T-helper 2 cell (primary cell): ENCODE measurements at places on chromosomes 1 and 21.

GRCh38 chr1:10050611-10051010, 17.9 kb downstream of the UBE4B start:
- DNase-seq, result no peak

DNA sequence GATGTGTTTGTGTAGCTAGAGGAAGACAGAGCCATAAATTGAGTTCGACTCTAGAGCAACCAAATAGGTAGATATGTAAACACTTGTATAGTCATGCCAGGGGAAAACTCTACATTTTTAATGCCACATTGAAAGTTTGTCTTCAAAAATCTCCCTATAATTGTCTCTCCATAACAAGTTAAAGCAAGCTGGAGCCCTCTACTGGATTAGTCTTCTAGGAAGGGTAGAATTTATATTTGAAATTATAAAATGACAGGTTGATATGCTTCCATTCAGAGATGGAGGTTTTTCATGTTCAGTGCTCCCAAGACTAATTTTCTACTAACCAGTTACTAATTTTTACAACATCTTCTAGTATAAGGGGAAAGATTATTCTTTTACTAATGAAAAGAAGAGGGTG, 13.1 kb upstream of the COL24A1 start:
- no peak for DNase-seq

- DNase-seq, result no peak
Observed at GRCh38 chr1:115280064-115280463, 58.0 kb downstream of the NGF start.

DNA sequence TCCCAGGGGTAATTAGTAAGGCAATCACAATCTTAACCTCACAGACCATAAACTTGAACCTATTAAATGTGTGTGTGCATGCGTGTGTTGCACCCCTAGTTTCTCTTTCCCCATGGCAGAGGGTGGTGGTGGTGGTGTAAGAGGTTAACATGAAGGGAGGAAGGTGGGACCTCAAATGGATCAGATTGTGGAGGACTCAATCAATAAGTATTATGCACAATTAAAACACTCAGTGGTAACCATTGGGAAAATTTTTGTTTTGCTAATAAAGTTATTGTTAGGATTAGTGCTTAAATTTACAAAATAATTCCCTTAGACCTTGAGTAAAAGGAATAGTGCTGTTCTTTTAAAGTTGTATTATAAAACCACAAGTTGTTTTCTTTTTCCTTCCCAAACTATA, 283.0 kb downstream of the OLFM3 start:
- no peak for DNase-seq

GRCh38 chr1:110559157-110559556, 40.2 kb upstream of the KCNA10 start:
- DNase-seq, result no peak

- DNase-seq, result no peak
Observed at GRCh38 chr21:33619726-33620125, 21.8 kb downstream of the CRYZL1 start.

- DNase-seq, result no peak
Observed at GRCh38 chr21:14361958-14362357, 21.0 kb downstream of the HSPA13 start.

- no peak for DNase-seq
Observed at GRCh38 chr1:233460692-233461091, 133.2 kb downstream of the MAP3K21 start.

DNA sequence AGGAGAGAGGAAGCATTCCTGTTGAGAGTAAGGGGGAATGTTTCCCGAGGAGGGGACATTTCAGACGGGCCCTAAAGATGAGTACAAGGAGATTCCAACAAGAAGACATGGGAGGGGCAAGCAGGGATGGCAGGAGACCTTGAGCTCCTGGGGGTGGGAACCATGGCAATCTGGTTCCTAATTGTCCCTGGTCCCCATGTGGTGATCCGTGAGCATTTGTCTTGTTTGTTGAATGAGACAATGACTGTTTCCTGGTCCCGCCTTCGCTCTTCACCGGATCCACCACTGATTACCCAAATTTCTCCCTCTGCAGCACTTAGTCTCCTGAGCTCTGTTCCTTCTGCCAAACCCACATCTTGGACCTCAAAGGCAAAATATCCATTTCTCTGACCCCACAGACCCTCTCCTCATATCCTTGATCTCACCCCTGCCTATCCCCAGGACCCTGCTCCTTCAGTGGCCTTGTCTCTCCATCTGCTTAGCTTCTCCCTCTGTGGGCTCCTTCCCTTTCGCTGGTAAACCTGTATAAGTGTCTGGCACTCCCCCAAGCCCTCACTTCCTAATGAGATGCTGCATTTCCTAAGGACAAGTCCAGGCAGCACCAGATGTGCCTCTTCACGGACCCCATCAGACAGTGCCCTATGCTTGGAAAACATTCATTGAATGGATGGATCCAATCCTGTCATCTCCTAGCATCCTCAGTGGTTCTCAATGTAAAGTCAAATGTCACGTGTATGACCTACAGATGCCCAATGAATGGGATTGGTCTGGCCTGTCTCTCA, 8.3 kb upstream of the CSF1 start:
- DNase-seq, result no peak

DNA sequence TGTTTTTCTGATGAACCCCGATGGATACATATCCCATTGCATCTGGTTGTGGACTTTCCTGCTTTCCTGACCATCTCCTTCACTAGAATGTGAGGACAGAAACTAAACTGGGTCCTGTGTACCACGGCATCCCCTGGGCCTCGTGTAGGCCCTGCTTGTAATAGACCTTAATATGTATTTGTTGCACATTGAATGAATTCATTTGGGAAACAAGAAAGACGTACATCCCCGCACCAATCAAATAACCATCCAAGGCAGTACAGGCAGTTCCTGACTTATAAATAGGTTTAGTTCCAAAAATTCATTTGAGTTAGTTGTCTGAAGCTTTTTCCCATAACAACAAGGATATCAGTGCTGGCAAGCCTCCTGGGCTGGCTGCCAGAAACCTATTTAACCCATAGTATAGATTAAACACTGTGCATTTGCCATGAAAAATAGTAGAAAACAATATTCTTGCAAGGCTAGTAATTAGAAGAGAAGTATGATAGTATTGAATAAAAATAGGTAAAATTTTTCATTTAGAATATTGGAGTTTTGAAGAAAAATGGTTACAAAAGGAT, 81.8 kb upstream of the CD34 start:
- DNase-seq, result no peak

- DNase-seq, result no peak
Observed at GRCh38 chr1:82920418-82921248, 1078.3 kb downstream of the TTLL7 start.

DNA sequence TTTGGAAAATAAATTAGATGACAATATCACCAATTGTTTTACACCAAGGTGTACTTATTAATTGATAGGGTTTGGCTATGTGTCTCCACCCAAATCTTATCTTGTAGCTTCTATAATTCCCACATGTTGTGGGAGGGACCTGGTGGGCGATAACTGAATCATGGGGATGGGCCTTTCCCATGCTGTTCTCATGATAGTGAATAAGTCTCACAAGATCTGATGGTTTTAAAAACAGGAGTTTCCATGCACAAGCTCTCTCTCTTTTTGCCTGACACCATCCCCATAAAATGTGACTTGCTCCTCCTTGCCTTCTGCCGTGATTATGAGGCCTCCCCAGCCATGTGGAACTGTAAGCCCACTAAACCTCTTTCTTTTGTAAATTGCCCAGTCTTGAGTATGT, 131.0 kb upstream of the LMO4 start:
- DNase-seq, result no peak

GRCh38 chr1:115654663-115655305, 13.0 kb downstream of the VANGL1 start:
- DNase-seq, result no peak

- peak; percentile 24 for DNase-seq
Observed at GRCh38 chr1:28640766-28641165, 2.1 kb downstream of the TAF12 start.

DNA sequence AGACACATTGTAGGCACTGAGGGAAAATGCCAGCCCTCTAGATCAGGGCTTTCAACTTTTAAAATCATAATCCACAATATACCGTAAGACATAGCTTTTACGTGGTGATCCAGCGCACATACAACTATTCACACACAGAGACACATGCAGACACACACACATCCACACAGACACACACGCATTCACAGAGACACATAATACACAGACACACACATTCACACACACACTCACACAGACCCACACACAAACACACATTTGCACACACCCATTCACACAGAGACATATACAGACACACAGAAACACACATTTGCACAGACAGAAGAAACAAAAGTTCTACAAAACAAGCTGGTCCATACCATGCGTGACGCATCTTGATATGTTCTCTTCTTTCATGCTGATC, 244.5 kb downstream of the RHOU start:
- DNase-seq, result no peak

GRCh38 chr1:153525088-153525728, 10.6 kb downstream of the S100A6 start:
- no peak for DNase-seq

GRCh38 chr1:81157686-81158085, 643.0 kb upstream of the ADGRL2 start:
- no peak for DNase-seq

DNA sequence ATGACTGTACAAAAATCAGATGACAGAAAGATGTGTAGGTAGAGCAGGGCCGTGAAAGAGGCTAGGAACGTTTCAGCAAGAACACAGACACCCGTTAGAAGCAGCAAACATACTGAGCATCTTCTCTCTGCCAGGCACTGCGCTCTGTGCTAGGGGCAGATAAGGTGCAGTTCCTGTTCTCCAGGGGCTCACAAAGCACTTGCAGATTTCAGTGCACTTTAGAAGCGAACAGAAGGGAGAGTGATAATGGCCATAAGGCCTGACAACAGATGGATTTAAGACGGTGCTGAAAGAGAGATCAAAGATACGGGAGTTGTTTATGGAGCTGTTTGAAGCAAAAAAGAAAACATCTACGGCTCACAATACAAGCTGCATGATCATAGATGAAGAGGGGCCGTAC, 200.3 kb upstream of the FOXD3 start:
- DNase-seq, result no peak

GRCh38 chr1:202144402-202145067, at the start of gene ARL8A:
Gene ARL8A (minus strand): TSS chr1:202144737. CDS start chr1:202144572, 165 bp downstream.
- DNase-seq, result peak; percentile 56

DNA sequence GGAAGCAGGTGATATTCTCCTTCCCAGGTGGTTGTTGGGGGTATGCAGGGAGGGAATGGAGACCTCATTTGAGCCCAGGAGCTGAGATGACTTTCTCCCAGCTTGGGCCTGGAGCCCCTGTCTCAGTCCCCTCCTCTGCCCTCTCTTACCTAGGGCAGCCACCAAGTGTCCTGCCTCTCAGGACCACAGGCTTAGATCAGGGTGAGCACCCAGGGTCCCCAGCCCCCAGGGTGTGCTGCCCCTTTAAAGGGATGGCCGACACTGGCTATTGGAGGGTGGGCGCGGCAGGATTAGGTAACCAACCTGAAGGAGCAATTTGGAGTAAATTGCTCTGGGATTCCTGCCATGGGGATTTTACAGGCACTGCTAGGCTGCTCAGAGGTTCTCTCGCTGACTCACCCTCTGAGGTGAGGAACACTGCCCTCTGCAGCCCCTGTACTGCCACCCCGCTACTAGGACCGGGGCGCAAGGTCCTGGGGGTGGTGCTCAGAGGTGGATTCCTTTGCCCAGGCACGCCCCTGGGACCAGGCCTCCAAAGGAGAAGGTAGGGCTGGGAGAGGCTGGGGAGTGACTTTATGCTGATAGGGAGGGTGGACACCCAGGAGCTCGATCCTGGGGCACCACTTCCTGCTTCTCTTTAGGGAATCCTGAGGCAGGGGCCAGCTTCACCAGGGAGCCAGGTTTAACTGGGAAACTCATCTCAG, 1.5 kb downstream of the RPS6KA1 start:
- DNase-seq, result no peak

DNA sequence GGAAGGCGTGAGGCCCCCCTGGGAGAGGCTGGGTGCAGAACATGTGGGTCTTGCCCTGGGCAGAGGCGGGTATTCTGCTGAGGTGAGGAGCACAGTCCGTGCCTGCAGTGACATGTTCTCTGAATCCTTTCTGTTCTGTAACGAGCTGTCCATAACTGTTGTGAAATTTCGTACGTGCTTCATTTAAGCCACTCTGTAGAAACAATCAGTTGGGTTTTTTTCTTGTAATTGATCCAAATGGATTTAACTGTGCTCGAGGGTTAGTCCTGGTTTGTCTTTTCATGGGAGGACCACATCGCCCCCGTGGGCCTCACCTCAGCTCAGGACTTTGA, 45.4 kb upstream of the DIP2A start:
- DNase-seq, result no peak

DNA sequence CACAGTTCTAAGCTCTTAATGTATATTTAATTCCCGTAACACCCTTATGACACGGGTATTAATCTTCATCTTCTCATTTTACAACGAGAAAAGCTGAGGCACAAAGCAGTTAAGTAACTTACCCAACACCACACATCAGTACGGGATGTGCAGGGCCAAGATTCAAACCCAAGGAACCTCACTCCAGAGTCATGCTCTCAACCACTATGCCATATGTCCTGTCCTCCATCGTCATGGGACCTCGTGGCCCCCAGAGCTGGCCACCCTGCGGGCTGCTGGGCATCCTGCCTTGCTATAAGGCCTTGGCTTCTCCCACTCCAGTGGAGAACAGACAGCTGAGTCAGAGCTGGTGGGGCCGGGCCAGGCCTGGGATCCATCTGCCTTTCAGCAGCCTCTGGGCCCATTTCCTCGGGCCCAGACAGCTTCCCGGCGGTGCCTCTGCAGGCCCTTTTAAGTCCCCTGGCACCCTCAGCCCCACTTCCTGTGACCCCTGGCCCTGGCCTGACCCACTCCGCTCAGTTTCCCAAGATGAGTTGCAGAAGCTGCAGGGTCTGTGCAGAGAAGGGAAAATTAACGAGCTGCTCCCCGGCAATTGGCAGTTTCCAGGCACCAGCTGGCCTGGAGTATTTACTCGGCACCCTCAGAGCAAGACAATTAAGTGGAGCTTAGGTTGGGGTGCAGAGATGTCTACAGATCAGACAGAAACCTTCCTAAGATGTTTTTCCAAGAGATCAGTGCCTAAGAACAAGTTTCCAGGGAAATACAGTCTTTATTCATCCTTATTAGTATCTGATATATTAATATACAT, 98.2 kb downstream of the EPHB2 start:
- DNase-seq, result no peak

- no peak for DNase-seq
Observed at GRCh38 chr1:24379733-24380315, 33.8 kb downstream of the STPG1 start.

GRCh38 chr1:214044438-214045214, 56.9 kb downstream of the PROX1 start:
- DNase-seq, result no peak

GRCh38 chr21:45122432-45123132, 48.2 kb downstream of the ADARB1 start:
- DNase-seq, result no peak

- no peak for DNase-seq
Observed at GRCh38 chr1:41045740-41046139, 24.2 kb upstream of the SLFNL1 start.
